Activated B cell treated with CpG ODN at 0.5 μM for 24 hours (primary cell): ENCODE measurements at places on chromosomes 1 and 21. TPM values are rescaled to one million over a fixed set of nuclear protein-coding genes. Genes with fewer than 3 reads are reported as not detected.
A peak's percentile ranks its signal among the peaks of the same experiment; 100 is the strongest.

DNA sequence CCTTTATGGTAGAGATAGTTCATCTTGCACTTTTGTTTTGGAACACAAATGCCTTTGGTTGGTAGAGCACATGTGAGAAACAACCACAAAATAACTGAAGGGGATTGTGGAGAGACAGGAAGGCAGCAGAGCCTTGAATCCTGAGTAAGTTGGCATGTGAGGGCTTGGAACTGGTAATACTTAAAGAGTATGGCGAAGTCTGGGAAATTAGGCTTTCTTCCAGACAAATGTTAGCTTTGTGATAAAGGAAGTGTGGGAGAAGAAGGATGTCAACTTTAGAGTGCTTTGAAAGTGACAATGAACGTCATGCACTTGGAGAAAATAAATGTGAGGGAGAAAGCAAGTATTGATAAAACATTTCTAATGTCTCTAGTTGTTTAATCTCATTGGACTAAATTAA is 476.3 kb upstream of the ZRANB2 start:
- no peak for DNase-seq

DNA sequence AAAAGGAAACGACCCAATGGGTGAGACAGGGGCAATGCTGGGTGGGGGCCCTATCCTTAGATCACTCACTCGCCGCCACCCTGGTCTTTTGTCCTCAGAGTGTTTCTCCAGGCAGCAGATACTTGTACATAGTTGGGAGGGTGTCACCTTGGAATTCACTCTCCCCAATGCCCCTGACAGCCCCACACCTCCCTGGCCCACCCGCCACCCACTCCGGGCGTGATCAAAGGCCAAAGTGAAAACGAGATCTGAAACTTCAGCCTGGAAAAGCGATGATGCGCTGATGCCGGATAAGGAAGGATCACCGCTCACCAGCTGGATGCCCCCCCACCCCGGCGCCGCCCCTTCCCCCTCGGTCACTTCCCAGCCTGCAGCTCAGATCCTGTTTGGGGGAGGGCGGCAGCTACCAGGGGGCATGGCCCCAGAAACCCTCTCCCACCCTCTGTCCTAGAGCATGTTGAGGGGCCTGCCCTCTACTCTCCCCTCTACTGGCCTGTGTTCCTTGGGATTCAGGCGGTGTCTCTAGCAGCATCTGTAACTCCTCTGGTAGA is 33.6 kb upstream of the CASZ1 start:
- DNase-seq, result no peak

DNA sequence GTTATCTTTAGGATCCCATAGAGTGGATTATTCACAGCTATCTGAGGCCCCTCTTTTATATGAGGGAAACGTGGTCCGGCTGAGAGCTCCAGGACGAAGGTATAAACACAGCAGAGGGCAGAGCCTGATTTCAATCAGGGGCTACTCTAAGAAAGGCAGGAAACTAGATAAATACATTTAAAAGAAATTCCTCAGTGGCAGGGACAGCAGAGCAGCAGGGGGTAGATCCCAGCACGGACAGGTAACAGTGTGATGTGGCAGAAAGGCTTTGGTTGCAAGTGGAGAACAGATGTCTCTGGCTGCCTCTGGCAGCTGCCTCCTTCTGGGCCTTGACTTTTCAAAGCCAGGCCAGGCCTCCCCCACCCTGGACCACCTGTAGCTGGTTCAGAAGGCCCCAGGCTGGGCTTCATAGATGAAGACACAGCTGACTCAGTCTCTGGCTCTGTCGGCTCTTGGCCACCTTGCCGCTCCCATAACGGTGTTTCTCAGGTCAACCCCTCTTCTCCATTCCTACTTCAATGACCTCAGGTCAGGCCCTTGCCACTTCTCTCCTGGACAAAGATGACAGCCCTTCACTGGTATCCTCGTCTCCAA is 43.8 kb downstream of the FAM78B start:
- DNase-seq, result no peak

DNA sequence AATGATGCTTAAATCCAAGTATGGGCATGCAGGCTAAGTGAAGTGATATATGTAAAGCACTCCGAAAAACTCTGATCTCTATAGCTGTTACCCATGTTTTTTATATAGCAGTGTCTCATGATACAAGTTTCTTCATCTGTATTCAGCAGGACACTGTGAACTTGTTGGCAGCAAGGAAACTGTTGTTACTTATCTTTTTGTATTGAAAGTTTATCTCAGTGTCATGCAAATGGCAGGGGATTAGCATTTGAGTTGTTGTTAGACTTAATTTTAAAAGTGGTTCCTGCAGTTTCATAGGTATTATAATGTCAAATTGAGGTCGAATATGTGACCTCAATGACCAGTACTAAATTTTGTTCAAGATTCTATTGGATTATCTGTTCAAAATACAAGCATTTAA is 47.9 kb downstream of the NCAM2 start:
- no peak for DNase-seq

The LINGO4 gene
- total RNA-seq, result not detected in 2 replicates

DNA sequence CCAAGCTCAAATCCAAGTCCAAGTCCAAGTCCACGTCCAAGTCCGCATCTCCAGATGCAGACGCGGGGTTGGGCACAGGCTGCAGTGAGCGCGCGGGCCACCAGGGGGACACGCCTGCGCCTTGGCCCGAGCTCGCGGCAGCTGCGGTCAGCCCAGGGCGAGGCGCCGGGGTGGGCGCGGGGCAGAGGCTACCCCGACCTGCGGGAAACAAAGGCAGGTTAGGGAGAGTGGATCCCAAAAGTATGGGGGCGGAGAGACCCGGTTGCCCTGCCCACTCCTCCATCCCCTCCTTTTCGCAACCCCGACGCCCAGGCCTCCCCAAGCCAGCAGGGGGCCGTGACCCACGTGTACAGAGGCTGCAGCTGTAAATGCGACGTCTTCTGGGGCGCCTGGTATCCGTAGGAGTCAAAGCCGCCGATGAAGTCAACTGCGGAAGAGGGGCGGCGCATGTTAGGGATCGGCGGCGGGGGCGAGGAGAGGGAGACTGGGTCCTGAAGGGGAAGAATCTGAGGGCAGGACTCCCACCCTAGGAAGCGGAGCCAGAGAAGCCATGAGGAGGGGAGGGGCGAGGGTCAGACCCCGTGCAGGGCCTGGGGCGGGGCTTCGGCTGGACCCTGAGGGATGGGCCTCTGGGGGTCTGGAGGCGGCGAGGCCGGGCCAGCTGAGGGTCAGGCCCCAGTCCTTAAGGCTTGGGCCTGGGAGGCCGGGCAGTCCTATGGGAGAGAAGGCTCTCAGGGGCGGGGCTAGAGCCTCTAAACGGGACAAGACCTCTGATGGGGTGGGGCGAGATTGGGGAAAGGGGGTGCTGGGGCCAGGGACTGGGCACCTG is 58.0 kb downstream of the NKAIN1 start:
- peak; percentile 53 for DNase-seq

The CFHR3 gene
- total RNA-seq, result not detected in 2 replicates

DNA sequence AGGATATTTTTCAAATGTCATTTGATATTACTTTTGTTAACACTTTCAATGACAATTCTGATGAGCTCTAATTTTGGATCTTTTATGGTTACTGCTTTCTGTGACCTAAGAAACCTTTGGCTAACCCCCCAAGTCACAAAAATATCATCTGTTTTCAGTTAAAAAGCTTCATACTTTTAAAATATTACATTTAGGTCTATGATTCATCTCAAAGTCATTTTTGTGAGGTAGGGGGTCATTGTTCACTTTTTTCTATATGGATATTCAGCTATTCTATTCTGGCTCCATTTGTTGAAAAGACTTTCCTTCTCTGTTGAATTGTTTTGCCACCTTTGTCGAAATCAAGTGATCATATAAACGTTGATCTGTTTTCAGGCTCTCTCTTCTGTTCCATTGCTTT is 44.8 kb downstream of the UCHL5 start:
- DNase-seq, result no peak

The CDKN2C gene
- total RNA-seq, result 2.8 and 3.3 TPM in 2 replicates

The DNASE2B gene
- not detected in 2 replicates for total RNA-seq

The PKP1 gene
- total RNA-seq, result not detected in 2 replicates

The FCRL6 gene
- total RNA-seq, result not detected in 2 replicates

- no peak for DNase-seq
Observed at GRCh38 chr1:156747742-156748669, 3.5 kb downstream of the HDGF start.

DNA sequence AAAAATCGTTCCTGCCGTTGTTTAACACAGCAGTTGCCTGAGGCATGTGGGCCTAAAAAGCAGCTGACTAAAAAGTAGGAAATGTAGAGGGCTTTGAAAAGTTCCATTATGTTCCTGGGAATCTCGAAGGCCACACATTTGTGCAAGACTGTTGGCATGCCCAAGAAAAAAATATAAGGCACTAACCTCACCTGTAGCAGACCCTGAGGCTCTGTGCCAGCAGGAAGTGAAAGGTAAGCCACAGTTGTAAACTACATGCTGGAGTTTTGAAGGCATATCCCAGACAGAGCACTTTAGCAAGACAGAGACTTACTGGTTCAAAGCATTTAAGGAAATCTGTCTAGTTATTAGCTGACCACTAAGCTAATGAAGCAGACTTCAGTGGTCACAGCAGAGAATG is 52.7 kb downstream of the TRMT1L start:
- DNase-seq, result no peak

The ADGRL2 gene
- not detected in 2 replicates for total RNA-seq

GRCh38 chr21:22019766-22020165 is 1021.6 kb downstream of the NCAM2 start:
- DNase-seq, result no peak

DNA sequence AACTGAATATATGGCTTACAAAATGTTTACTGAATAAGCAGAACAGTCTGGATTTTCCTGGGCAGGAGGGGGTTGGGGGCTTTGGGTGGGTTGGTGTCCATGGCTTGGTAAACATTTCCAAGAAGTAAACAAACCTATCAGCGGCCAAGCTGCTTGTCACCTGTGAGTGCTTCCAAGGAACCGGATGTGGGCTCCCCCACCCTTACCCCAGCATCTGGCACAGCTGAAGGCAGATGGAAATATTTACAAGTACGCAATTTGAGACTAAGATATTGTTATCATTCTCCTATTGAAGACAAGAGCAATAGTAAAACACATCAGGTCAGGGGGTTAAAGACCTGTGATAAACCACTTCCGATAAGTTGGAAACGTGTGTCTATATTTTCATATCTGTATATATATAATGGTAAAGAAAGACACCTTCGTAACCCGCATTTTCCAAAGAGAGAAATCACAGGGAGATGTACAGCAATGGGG is at the start of gene CLCA1:
Gene CLCA1 (plus strand): TSS at position 427 of the 477 bp plus-strand sequence. CDS start 45 bp downstream, at position 472.
- DNase-seq, result no peak

- no peak for DNase-seq
Observed at GRCh38 chr1:55046871-55047270, 7.5 kb downstream of the PCSK9 start.

GRCh38 chr1:181112071-181112929 is 23.8 kb downstream of the IER5 start:
- DNase-seq, result no peak

DNA sequence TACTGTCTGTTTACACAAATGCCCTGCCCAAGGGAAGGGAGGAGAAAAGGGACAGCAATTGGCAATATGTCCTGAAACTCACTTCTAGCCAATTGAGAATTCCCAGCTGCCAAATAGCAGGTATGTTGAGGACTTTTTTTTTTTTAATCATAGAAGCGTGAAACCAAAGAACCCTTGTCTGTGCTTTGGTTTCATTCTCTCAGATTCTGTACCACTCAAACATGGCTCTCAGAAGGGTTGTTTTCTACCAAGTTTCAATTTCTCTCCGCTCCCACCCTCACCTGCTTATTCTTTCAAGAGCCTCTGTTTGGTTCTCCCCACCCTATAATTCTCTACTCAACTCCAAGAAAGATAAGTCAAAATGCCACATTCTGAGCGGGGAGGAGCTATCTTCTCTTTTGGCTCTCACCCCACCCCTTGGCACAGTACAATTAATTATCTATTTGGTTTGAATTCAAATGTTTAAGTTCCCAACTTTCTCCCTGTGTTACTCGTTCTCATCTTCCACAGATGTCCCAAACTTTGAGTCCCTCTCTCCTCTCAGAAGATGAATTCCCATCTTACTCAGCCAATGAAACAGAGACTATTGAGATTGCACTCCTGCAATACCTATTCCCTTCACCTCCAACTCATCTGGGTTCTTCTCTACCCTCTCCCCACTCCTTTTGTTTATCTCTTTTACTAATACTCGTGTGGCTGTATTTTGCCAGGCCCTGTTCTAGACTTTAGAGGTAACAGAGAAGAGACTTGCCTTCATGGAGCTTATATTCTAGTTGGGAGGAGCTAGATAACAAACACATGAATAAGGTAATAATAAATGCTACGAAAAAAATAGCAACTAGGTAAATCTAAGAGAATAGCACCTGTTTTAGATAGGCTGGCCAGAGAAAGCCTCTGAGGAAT is 3.9 kb upstream of the TP53BP2 start:
- no peak for DNase-seq

- DNase-seq, result no peak
Observed at GRCh38 chr21:33546086-33546485, 3.2 kb downstream of the SON start.

DNA sequence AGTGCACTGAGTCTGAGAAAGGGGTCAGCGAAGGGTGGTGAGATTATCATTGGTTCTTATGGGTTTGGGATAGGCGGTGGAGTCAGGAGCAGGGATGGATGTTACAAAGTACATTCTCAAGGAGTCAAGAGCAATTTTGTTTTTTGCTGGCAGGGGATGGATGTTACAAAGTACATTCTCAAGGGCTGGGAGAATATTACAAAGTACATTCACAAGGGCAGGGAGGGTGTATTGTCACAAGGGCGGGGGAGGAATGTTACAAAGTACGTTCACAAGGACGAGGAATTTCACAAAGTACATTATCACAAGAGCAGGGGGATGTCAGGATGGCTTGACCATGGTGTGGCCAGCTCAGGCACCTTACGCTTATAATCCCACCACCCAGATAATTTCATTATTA is 59.3 kb upstream of the FAM89A start:
- DNase-seq, result no peak

- DNase-seq, result no peak
Observed at GRCh38 chr1:81506699-81507098, 294.0 kb upstream of the ADGRL2 start.

The SLC9A1 gene
- total RNA-seq, result 12.2 and 13.6 TPM in 2 replicates

DNA sequence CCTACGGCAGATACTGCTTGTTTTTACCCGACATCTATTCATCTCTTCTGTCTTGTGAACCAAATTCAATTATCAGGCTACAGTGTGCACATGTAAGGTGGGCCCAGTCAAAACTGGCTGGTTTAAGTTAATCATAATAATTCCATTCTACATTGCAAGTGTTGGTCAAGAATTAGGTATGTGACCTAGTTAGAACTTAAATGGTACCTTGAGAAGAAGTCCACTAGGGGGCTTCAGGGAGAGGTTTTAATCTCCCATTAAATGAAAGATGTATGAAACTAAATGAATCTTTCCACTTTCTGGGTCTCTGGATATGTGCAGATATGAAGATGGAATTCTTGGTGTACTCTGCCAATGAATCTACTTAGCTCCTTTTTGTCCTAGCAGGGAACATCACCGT is 187.1 kb downstream of the CDC42BPA start:
- no peak for DNase-seq

DNA sequence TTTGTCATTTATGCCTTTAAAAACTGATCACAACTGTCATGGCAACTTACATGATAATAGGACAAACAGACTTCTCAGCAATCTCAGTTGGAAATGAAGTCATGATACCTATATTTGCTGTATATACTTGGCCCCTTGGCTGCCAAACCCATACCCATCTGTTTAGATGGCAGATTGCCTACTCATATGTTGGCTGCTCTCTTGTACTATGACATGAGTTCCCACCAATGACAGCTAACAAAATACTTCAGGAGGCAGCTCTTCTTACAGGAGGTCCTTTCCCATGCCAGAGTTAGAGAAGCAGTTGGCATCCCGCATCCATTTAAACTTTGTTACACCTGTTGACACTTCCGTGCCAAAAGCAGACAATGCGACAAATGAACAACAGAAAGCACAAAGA is 603.1 kb upstream of the ADGRL2 start:
- DNase-seq, result no peak

The HENMT1 gene
- 6.1 and 6.4 TPM in 2 replicates for total RNA-seq

GRCh38 chr1:40899230-40899870 is 37.2 kb upstream of the CITED4 start:
- no peak for DNase-seq

The NHLH1 gene
- 0.46 and 0.71 TPM in 2 replicates for total RNA-seq
